ENCODE measurements at places on chromosomes 5 and 9.

GRCh38 chr9:33466565-33467495, 6.9 kb downstream of the NOL6 start:
- DNase-seq = peak; percentile 89

DNA sequence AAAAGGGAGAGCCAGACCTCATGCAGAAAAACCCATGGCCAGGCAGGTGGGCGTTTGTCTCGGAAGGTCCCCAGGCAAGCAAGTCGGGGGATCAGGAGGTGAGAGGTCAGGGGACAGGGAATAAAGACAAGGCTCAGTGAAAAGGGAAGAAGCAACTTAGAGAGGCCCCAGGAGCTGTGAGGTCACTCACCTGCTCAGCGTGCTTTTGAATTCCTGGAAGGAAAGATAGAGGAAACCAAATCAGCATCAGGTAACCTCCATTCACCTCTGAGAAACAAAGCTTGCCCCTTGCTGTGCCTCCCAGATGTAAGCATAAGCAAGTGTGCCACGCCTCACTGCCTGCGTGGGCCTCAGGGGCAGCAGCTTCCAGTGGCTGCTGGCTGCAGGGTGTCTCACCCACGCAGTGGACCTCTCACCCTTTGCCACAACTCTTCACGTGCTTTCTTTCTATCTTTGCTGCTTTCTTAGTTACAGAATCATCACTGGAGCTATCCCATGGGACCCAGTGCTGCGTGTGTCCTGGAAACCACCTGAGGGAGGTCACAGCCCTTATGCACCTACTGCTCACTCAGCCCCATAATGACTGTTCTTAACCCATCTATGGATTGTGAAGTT, 6.0 kb downstream of the TRIM7 start:
- DNase-seq = no peak

DNA sequence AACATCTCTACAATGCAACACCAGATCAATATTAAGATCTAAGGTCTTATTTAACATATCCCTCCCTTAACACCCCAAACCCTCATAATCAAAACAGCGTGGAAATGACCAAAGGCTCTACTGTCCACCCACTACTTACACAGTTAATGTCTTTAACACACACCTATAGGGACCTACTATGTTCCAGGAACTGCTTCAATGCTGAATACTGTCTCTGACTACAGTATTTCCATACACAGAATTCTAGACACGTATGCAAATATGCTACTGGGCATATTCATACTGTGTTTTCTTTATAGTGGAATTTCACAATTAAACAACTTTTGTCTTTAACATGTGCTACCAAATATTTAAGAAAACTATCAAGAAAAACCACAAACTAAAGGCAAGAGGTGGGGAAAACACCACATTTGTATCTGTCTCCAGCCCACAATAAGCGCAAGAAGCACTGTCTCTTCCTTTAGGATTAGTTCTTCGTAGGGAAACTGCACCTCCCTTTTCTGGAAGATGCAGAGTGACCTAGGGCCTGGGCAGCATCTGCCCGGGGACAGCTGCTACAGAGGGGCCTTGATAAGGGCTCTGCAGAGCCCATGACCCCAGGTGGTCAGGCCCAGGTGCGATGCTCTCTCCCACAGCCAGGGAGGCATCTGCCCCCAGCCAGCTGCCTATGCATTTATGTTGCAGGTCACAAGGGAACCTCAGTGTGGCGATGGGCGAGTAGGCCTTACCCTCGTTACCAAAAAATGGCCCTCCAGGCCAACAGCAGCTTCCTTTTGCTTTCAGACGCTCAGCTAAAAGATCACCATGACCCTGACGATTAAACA, 55.2 kb downstream of the PSMB7 start:
- no peak for DNase-seq

DNA sequence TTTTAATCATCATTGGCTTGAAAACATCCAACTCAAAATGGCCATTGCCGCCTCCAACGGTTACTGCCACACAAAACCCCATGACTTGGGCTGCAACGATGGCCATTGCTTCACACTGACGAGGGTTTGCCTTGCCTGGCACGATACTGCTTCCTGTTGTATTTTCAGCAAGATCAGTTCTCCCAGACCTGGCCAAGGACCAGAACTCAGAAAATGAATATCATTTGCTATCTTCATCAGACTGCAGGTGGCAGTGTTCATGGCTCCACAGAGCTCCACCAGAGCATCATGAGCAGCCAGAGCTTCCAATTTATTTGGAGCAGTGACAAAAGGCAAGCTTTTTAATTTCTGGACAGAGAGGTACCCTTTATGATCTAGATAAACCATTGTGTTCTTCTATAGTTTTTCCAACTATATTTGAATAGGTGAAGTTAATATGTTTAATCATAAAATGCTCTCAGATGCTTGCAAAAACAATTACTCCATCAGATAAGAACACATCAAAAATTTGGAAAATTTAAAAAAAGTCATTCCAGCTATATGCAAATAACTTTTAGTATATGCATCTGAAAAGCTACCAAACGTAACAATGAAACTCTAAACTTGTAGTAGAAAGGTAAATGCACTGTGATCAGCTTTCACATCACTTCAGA, 10.4 kb downstream of the AMACR start:
- DNase-seq = no peak

DNA sequence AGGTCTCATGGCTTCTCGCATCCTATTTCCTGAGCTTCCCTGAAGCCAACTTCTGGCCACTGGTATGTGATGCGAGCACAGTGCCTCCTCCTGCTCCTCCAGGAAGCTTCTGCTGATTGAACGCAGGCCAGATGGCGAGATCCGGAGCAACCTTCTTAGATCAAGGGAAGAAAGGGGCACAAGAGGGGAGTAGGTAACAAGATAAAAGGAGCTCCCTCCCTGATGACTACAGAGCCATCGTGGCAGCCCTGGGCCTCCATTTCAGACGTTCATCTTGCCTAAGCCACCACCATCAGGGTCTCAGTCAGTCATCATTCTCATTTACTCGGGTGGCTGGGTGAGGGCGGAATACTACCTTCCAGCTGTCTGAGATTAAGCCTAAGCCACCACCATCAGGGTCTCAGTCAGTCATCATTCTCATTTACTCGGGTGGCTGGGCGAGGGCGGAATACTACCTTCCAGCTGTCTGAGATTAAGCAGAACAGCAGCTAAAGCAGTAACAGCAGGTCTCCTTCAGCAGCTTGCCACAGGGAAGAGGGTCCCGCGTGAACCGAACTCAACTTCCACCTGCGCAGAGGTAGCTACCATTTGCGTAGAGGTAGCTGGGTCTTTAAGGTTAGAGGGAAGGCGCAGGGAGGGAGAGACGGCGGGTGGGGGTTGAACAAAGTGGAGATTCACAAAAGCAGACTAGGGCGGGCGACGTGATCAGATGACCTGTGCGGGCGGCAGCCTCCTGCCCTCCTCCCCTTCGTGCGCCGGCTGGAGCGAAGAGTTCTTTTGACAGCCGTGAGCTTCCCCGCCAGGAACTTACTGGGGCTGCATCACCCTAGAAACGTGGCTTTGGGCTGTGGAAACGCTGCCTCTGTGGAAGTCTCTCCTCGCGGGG, 27.9 kb upstream of the MGAT1 start:
- DNase-seq = peak; percentile 77

GRCh38 chr9:108961151-108961550, 27.0 kb downstream of the ABITRAM start:
- DNase-seq = no peak

DNA sequence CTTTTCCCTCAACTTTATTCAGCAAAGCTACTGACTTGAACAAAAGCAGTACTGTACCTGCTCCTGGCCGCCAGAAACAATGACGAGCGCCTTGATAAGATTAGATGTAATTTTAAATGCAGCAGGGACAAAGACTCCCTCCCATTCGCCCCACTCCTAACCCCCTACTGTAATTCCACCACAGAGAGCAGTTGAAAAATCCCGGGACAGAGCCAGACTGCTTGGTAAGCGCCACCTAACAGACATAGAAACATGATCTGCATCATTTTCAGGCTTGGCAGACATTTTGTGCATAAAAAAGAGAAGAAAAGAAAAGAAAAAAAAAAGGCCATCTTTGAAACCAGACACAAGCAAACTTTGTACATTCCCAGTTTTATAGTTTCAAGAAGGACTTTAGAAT, 81.9 kb downstream of the ISL1 start:
- DNase-seq = no peak

DNA sequence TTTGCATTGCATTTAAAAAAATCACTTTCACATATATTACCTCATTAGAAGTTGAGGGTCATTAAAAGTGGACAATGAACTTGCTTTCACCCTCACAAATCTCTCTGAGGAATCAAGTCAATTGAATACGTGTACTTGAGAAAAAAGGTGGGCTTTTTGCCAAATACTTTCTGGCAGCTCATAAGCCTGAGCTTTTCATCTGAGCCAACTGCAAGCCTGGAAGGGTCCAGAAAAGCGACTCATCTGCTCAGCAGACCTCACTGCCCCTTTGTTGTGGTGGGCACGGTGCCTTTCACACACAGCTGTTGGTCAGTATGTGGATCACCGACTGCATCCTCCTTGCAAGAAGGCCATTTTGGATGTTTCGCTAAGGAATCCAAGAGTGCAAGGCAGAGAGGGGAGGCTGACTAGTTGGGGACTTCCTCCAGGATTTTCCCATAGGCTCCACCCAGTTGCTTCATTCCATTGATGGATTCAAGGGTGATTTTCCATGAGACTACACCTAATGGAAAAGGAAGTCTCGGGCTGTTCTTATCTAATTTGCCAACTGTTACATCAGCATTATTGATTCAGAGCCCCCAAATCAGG, 564.7 kb downstream of the PDE4D start:
- DNase-seq = no peak

DNA sequence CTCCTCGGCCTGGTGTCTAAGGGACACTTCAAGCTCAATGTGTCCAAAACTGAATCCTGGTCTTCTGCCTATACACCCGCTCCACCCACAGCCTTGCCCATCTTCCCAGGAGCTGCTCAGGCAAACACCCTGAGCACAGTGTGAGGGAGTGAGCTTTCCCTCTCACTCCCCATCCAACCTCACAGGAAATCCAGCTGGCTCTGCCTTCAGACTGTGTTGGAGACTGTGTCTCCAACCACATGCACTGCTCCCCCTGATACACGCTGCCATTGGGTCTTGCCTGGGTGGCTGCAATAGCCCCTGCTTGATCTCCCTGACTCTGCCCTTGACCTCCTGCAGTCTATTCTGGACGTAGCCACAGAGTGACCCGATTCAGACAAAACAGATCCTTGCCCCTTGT, 319.5 kb upstream of the MSX2 start:
- DNase-seq = no peak

- DNase-seq = no peak
Observed at GRCh38 chr5:168695301-168695835, 116.2 kb upstream of the PANK3 start.

DNA sequence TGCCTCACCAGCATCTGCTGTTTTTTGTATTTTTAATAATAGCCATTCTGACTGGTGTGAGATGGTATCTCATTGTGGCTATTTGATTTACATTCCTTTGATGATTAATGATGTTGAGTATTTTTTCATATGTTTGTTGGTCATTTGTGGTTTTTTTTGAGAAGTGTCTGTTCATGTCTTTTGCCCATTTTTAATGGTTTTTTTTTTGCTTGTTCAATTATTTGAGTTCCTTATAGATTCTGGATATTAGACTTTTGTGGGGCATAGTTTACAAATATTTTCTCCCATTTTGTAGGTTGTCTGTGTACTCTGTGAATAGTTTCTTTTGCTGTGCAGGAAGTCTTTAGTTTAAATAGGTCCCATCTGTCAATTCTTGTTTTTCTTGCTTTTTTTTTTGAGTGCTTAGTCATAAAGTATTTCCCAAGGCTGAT, 148.1 kb downstream of the NPR3 start:
- DNase-seq = no peak

- no peak for DNase-seq
Observed at GRCh38 chr9:77291714-77292113, 114.4 kb downstream of the VPS13A start.

DNA sequence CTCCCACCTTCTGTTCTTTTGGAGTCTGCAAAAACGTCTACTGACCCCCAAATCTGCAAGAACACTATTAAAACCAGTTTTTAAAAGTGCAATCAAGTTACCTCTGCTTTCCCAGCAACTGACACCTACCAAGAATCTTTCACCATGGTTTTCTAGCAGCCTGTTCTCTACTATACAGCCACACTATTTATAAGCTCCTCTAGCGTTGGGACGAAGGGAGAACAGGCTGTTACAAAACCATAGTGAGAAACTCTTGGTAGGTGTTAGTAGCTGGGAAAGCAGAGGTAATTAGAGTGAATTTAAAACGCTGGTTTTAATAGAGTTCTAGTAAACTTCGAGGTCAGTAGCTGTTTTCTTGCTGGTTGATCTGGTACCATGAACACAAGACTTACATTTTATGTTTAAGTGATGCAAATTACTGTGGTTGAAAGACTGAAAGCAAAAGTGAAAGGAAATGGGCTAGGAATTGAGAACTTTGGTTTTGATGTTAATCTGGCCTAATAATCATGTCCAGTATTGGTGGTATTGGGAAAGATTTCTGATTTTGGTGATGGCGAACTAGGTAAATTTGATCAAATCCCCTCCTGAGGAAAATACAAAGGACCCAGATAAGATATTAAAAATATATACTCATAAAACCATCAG, 5.3 kb downstream of the MROH2B start:
- no peak for DNase-seq

GRCh38 chr5:149174847-149175234, 33.5 kb downstream of the ABLIM3 start:
- no peak for DNase-seq

GRCh38 chr9:135959814-135960213, 1.4 kb downstream of the UBAC1 start:
- no peak for DNase-seq

- DNase-seq = no peak
Observed at GRCh38 chr5:127846884-127847283, 143.7 kb downstream of the CCDC192 start.

DNA sequence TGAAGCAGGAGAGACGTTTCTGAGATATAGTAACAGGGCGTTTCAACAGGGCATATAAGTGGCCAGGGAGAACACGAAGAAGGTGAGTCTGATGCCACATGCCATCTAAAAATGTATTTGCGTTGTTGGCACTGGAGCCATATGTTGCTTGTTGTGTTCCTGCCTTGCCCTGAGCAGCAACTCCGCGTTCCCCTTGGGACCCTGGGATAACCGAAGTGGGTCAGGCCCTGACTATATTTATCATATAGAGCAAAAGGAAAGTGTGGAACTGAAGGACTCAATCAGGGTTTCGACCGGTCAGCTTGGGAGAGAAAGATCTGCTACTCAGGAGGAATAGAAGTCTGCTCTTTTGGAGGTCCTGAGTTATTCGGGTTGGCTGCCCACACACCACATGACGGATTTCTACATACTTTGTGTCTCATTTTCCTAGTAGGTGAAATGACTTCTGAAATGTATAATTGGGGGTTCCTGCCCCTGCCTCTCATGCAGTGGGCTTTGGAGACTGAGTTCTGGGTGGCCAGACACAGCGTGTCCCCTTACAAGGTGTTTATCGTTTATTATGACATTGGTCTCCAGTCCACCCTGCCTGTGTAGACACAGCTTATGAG, 3.0 kb downstream of the STC2 start:
- DNase-seq = no peak
